ENCODE measurements at places on chromosomes 1 and 21.

DNA sequence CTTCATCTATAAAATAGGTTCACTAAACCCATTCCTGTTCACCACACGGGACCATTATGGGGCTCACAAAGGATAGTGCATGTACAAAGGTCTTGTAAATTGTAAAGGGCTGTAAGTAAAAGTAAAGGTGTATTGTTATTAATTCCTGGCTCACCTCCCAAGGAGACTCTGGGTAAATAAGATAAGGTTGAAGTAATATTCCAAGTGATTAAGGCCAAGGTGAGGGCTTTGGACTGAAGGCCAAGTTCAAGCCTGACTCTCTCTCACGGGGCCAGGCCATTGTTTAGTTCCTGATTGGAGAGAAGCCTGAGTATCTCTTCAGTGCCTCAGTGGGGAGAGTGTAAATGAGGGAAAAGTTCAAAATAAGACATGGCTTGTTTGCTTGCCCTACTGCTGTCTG lies 19.5 kb upstream of the ZFYVE9 start:
- DNase-seq = peak; percentile 58

DNA sequence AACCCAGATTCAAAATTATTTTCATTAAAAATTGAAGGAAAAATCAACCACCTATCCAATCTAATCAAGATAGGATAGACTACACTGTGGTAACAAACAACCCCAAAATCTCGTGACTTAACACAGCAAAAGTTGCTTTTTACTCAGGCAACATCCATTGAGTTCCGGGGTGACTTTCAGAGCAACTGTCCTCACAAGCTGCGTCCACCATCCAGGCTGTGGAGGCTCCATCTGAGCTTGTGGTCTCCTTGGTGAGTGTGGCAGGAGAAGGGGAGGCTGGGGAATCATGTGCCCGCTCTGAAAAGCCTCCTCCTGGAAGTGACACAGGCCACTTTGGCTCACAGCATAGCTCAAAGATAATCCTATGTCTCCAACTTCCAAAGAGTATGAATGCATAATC lies 52.4 kb downstream of the CD2 start:
- no peak for DNase-seq

DNA sequence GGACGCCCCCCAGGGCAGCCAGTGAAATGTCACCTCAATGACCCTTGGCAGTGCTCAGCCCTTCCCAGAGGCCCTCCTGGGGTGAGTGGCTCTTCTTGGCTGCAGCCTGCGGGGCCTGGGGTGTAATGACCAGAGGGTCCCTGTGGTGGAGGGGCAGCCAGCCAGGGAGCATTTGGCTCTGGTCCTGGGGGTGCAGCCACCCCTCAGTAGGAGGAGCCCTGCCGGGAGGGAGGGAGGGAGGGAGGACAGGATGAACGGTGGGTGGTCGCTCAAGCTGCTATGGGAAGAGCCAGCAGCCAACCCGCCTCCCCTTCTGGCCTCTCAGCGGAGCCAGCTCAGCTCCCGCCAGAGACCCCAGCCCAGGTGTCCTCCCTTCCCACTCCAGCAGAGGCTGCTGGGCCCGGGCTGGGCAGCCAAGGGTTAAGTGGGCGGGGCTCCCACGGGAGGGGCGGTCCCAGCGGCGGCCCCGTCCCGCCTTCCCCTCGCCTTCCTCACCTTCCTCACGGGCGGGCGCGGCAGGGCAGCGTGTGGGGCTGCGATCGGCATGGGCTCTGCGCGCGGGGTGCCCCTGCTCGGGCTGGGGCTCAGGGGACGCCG lies 9.0 kb upstream of the PLCH2 start:
- DNase-seq = no peak

DNA sequence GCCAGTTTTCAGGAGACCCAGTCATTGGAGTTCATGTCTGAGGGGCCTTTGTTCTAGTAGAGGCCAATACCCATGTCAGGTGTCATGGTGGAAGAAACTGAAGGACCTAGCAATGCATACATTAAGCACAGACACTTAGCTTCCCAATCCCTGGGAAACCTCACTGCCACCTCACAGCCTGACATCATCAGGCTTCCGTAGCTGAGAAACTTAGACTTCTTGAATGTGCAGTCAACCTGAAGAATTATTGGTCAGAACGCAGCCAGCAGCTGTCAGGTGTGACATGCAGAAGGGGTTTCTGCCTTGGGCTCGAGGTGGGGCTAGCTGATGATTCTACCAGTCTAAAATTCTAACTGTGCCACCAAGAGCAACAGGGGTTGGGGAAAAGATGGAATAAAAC lies 1.9 kb upstream of the ITPKB start:
- no peak for DNase-seq

GRCh38 chr1:67013573-67013972 lies 40.4 kb downstream of the SLC35D1 start:
- no peak for DNase-seq

DNA sequence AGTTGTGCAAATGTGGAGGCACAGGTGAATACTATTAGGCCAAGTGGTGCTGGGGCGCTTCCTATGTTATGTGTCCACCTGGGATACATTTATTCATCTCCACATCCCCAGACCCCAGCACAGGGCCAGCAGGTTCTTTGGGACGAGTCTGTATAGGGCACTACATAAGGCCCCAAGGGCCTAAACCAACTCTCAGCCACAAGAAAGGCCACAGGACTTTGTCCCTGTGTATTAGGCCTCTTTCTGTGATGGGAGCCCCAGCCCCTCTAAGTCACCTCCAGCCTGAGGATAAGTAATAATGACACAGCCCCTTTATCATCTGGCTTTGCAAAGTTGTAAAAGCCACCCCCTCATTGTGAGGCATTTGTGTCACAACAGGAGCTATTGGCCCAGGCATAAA lies 79.2 kb upstream of the CD1D start:
- DNase-seq = no peak

GRCh38 chr1:75519651-75520427 lies 91.1 kb downstream of the SLC44A5 start:
- DNase-seq = no peak

DNA sequence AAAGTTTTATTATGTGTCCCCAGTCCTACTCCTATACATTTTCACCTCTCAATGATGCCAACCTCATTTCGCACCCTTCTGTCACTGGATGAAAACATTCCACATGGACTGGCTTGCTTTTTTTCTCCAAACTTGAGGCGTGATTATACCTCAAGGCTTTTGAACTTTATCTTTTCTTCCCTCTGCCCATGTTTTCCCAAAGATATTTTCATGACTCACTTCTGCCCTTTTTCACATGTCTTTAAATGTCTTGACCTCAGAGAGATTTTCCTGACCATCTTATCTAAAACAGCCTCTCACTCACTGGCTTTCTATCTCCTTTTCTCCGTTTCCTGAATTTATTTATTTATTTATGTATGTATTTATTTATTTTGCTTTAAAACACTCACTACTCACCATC lies 659.0 kb downstream of the PTPRC start:
- DNase-seq = no peak

DNA sequence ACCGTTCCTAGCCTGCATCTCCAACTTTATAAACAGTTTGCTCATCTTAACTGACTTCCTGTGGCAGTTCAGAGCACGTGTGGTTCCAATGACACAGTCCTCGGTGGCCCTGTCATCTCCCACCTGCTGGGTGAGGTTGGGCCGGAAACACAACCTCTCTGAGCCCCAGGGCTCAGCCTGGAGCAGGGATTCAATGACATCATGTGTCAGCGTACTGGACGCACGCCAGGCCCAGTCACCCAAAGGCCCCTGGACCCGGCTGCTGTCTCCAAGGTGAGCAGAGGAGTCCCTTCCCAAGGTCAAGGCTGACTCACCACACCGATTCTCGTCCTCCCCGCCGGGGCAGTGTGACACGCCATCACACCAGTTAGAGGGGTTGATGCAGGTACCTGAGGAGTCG lies 19.9 kb downstream of the TMPRSS2 start:
- peak; percentile 68 for DNase-seq

GRCh38 chr1:20033420-20033819 lies 36.6 kb upstream of the PLA2G5 start:
- no peak for DNase-seq
